Esophagus mucosa (tissue), 1 donor: ENCODE measurements at places on chromosomes 11 and 22. TPM values are rescaled to one million over a fixed set of nuclear protein-coding genes. Genes with fewer than 3 reads are reported as not detected.

The SHISA8 gene
- 0.16 TPM for total RNA-seq

The SULT4A1 gene
- not detected for total RNA-seq

The ENTHD1 gene
- total RNA-seq, result not detected

The GAL gene
- 0.36 TPM for total RNA-seq

The IGSF9B gene
- total RNA-seq, result 1.5 TPM

The SLC22A8 gene
- total RNA-seq, result not detected

The SPON1 gene
- 3.1 TPM for total RNA-seq

The SDHAF2 gene
- total RNA-seq, result 24.7 TPM

The GGT5 gene
- total RNA-seq, result 5.0 TPM

The VPREB3 gene
- total RNA-seq, result 0.84 TPM

The TSGA10IP gene
- not detected for total RNA-seq

The PYGM gene
- total RNA-seq, result 0.44 TPM

The CCDC89 gene
- total RNA-seq, result 0.12 TPM

The FOLR3 gene
- total RNA-seq, result not detected

The RPUSD4 gene
- total RNA-seq, result 18.3 TPM

The MAP6 gene
- 0.32 TPM for total RNA-seq

The GRM5 gene
- not detected for total RNA-seq

The TMPRSS13 gene
- 29.9 TPM for total RNA-seq

The MMP1 gene
- total RNA-seq, result 3.5 TPM

The KCNJ11 gene
- total RNA-seq, result 0.36 TPM

The RHOD gene
- total RNA-seq, result 161 TPM

The SGSM1 gene
- total RNA-seq, result 0.20 TPM

The MPZL3 gene
- total RNA-seq, result 20.7 TPM

The CNIH2 gene
- total RNA-seq, result 0.52 TPM

The OR5A1 gene
- not detected for total RNA-seq

The PKDREJ gene
- total RNA-seq, result 0.04 TPM

The TCN1 gene
- total RNA-seq, result 45.8 TPM

The MUC5AC gene
- not detected for total RNA-seq

The C2CD3 gene
- total RNA-seq, result 12.4 TPM

The UPB1 gene
- total RNA-seq, result 0.12 TPM

The AQP11 gene
- total RNA-seq, result not detected

The TALDO1 gene
- total RNA-seq, result 263 TPM

The E2F8 gene
- 5.2 TPM for total RNA-seq

The CCDC15 gene
- total RNA-seq, result 2.4 TPM

The IGLL1 gene
- not detected for total RNA-seq

The OR4S2 gene
- not detected for total RNA-seq

The C11orf21 gene
- total RNA-seq, result 0.08 TPM

The CD82 gene
- total RNA-seq, result 292 TPM

The FOSL1 gene
- total RNA-seq, result 28.9 TPM

The SHISAL1 gene
- total RNA-seq, result 0.08 TPM

The TRPM5 gene
- not detected for total RNA-seq

The KRTAP5-8 gene
- 0.32 TPM for total RNA-seq

The MS4A12 gene
- total RNA-seq, result not detected

The VPREB1 gene
- not detected for total RNA-seq

The PGA5 gene
- total RNA-seq, result not detected

The PLAAT4 gene
- total RNA-seq, result 5.5 TPM

The KREMEN1 gene
- total RNA-seq, result 72.9 TPM

The RNASEH2C gene
- 28.7 TPM for total RNA-seq

The CALCA gene
- total RNA-seq, result not detected
